Activated naive CD4-positive, alpha-beta T cell treated with anti-CD3 and anti-CD28 coated beads for 36 hours (primary cell): ENCODE measurements at places on chromosomes 1 and 21. TPM values are rescaled to one million over a fixed set of nuclear protein-coding genes. Genes with fewer than 3 reads are reported as not detected.

GRCh38 chr1:220528679-220529501, 954 bp downstream of the MARK1 start:
- H3K4me3 ChIP-seq = peak overlapping the region; percentile 54
- H3K36me3 ChIP-seq = no peaks in the 10 kb centered on the region
- H3K4me1 ChIP-seq = peaks cover 12% of the 10 kb centered on the region

GRCh38 chr1:110005971-110006370, 21.4 kb downstream of the AHCYL1 start:
- no peak for DNase-seq
- peaks cover 21% of the 10 kb centered on the region for H3K4me1 ChIP-seq
- H3K36me3 ChIP-seq = peaks cover 11% of the 10 kb centered on the region
- H3K27ac ChIP-seq = no peak overlapping the region
- H3K4me3 ChIP-seq = no peak overlapping the region
- H3K27me3 ChIP-seq = no peaks in the 10 kb centered on the region

- peaks cover 9% of the 10 kb centered on the region for H3K36me3 ChIP-seq
- no peaks in the 10 kb centered on the region for H3K27me3 ChIP-seq
- peaks cover 40% of the 10 kb centered on the region for H3K4me1 ChIP-seq
- no peak overlapping the region for H3K4me3 ChIP-seq
Measured at GRCh38 chr1:89129911-89130310, 4.0 kb upstream of the GBP2 start.

DNA sequence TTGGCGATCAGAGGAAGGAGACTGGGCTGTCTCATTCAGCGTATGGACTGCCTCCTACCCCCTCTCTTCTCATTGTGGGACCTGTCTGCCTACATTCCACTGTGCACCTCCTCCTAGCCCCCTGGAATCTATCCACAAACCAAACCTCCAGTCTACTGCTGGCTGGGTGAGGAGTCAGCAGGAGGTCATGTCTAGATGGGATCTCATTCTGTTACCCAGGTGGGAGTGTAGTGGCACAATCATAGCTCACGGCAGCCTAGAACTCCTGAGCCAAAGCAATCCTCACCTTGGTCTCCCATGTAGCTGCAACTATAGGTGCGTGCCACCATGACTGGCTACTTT, 18.0 kb upstream of the TTC22 start:
- no peak overlapping the region for H3K27ac ChIP-seq
- H3K36me3 ChIP-seq = peaks cover 3% of the 10 kb centered on the region
- no peaks in the 10 kb centered on the region for H3K27me3 ChIP-seq
- DNase-seq = no peak
- H3K4me3 ChIP-seq = no peak overlapping the region

GRCh38 chr1:103387898-103388297, 137.6 kb upstream of the RNPC3 start:
- no peaks in the 10 kb centered on the region for H3K27me3 ChIP-seq
- no peaks in the 10 kb centered on the region for H3K4me1 ChIP-seq
- no peak for DNase-seq
- H3K4me3 ChIP-seq = no peak overlapping the region
- H3K36me3 ChIP-seq = no peaks in the 10 kb centered on the region

DNA sequence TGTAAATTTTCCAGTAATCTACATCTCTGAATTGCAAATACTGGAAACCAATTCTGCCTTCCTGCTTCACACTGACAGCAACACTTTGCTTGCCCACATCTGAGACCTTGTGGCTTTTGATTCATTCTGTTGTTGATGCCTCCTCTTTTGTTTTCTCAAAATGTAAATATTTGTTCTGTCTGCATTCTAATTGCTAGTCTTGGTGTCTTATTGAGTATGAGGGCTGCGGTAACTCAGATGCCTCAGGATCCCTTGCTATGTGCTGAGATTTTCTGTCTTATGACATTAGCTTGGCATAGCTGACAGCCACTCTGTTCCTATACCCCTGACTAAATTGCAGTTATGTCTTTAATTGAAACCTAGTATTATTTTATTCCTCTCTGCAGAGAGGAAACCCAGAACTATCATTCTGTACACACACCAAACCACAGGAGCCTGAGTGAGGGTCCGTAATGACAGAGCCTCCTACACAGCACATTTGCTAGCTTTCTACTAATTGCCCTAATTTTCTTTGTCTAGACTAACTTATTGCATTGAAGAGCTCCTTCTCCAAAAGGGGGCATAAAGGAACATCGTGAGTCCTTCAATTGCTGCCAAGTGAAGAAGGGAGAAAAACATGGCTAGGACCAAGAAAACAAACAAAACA, 72.1 kb downstream of the GREM2 start:
- peaks cover 1% of the 10 kb centered on the region for H3K36me3 ChIP-seq
- H3K27ac ChIP-seq = no peak overlapping the region
- peaks cover 13% of the 10 kb centered on the region for H3K4me1 ChIP-seq
- H3K4me3 ChIP-seq = no peak overlapping the region

The TRIM46 gene
- 3.2 TPM for total RNA-seq
